ENCODE measurements at places on chromosomes 13 and 19. TPM values are rescaled to one million over a fixed set of nuclear protein-coding genes. Genes with fewer than 3 reads are reported as not detected.

Gene KASH5
- total RNA-seq: 0.52 TPM

DNA sequence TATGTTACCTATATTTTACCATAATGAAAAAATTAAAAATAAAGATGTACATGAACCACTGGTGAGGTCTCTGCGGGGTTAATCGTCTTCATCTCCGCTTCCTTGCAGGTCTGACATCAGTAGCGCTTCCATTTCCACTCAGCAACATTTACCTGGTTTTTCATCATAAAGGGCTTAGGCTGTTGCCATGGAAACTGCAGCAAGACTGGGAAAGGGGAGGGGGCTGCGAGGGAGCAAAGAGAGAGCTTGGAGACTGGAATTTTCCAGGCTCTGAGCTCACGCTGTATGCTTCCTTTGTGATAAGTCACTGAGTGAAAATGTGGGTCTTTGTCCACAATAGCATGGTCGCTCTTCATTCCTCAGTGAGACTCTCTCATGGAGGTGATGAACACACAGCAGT, 136.6 kb upstream of the USP29 start:
- DNase-seq: no peak

Gene VSIG10L
- total RNA-seq: 6.6 TPM

DNA sequence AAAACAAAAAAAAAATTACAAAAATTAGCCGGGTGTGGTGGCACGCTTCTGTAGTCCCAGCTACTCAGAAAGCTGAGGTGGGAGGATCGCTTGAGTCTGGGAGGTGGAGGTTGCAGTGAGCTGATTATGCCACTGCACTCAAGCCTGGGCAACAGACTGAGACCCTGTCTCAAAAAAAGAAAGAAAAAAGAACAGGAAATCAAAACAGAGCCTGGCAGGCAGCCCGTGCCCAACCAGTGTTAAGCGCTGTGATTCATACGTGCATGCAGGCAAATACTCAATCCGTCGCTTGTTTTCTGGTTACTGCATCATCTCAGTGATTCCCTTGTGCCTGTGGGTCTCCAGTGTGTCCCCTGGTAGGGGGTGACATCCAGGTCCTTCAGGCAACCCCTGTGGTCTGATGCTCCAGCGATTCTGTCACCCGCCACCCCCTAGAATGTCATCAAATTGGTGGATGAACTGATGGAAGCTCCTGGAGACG, 18.1 kb downstream of the DDX39A start:
- no peak for DNase-seq

Gene DGKH
- total RNA-seq: 7.3 TPM

GRCh38 chr19:33512580-33513137, 8.9 kb downstream of the PEPD start:
- no peak for DNase-seq

GRCh38 chr13:51581148-51581820, 3.0 kb upstream of the WDFY2 start:
- no peak for DNase-seq

DNA sequence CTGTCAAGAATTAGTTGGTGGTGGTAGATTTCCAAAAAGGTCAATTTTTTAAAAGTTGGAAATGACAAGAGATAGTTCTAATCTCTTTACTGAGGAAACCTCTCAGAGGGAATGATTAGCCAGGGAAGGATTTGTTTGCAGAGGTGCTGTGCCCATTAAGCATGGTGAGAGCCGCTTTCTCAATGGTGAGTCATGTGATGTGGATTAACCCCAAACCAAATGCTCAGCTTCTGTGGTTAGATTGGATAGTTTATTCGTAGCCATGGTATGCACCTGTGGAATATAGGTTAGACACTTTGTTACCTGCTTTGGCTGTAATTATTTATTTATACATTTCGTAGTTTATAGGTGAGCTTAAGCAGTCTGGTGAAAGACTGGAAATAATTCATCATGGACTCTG, 7.1 kb downstream of the HNRNPM start:
- DNase-seq: no peak

Gene PTGER1
- total RNA-seq: not detected

Gene ZNF540
- 8.7 TPM for total RNA-seq

DNA sequence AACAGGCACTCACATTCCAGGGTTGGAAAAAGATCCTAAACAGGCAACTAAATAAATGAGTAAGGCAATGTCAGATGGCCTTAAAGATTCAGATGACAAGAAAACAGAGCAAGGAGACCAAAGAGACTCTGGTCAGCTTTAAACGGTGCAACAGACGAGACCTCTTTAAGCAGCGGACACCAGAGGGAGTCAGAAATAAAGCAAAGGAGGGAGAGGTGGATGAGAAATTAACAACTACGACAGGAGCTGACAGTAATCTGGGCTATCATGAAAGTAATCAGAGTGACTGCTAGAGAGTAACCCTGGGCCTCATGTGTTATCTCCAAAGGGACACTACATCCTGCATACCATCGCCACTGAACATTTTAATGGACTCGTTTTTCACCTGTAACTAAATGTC, 1.1 kb downstream of the ZNF550 start:
- no peak for DNase-seq

- DNase-seq: no peak
Measured at GRCh38 chr19:44051650-44052402, at the start of gene ZNF223. TSS of gene ZNF223 (plus strand) at chr19:44052036. CDS start at chr19:44055177, 3,141 bp downstream.

DNA sequence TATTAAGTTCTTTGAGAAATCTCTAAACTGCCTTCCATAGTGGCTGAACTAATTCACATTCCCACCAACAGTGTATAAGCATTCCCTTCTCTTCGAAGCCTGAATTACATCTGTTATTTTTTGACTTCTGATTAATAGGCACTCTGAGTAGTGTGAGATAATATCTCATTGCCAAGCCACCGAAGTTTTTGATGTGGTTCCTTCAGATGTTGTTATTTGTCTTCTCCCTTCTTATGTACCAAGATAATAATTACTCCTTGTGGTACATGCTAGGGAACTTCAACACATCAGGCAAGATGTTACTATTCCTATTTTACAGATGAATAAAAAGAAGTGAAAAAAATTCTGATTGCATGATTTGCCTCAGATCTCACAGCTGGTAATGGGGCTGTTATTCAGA, 70.9 kb downstream of the KCTD12 start:
- no peak for DNase-seq

DNA sequence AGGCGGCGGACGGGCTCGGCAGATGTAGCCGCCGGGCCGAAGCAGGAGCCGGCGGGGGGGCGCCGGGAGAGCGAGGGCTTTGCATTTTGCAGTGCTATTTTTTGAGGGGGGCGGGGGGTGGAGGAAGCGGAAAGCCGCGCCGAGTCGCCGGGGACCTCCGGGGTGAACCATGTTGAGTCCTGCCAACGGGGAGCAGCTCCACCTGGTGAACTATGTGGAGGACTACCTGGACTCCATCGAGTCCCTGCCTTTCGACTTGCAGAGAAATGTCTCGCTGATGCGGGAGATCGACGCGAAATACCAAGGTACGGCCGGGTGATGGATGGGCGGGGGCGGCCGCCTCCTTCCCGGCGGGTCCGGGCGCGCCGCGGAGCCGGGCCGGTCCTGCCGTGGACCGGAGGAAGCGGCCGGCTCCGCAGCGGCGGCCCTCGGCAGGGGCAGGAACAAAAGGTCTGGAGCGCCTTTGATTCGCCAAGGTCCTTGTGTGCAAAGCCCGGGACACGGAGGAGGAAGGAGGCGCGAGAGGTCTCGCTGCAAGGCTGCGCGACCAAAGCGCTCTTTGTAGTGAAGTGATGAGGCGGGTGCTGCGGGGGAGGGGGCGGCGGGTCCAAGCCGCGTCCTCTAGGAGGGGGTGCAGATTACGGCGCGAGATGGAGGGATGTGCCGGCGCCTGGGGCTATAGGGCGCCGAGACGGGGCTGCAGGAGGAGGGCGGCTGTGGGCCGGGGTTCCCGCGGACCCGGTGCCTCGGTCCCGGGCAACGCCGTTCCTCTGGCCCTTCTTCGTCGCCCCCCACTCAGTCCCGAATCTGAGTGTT, 689 bp downstream of the ING1 start:
- DNase-seq: peak; percentile 91

DNA sequence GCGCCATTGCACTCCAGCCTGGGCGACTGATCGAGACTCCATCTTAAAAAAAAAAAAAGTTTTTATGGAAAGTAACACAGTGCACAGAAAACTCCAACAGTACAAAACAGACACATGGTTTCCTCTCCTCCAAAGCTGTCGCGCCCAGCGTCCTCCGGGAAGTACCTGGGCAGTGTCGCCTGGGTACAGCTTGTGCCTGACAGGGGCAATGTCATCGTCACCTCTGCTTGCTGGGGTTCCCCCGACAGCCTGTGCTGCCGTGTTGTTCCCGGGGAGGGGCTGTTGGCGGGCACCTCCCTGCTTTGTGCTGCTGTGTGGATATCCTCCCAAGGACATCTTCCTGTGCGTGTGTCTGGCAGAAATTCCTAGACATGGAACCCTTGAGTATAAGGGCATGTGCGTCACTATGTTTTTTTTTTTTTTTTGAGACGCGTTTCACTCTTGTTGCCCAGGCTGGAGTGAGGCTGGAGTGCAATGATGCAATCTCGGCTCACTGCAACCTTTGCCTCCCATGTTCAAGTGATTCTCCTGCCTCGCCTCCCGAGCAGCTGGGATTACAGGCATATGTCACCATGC, 2.4 kb upstream of the F2RL3 start:
- DNase-seq: no peak

Gene SLC15A1
- not detected for total RNA-seq

- peak; percentile 72 for DNase-seq
Measured at GRCh38 chr13:40667622-40667978, 1.2 kb upstream of the FOXO1 start.

Gene AMER2
- not detected for total RNA-seq

- peak; percentile 71 for DNase-seq
Measured at GRCh38 chr19:45668342-45668871, 386 bp downstream of the GIPR start.

DNA sequence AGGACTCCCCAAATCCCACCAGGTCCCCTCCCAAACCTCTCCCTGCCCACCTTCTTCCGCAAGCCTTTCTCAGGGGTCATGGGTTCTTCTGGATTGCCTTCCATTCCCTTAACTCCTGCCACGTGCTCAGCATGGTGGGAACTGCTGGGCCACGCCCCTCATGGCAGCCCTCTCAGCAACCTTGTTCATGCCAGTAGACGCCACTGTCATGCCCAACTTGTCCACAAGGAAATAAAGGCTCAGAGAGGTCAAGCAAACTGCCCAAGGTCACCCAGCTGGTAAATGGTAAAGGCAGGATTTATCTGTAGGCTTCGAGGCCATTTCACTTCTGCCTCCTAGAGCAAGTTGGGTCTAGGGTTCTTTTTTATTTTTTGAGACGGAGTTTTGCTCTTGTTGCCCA, 10.9 kb downstream of the PRAM1 start:
- DNase-seq: peak; percentile 51

Gene REEP6
- 1.3 TPM for total RNA-seq

- no peak for DNase-seq
Measured at GRCh38 chr19:9498183-9498902, at the start of gene ZNF560. TSS of gene ZNF560 (minus strand) at chr19:9498616. CDS start at chr19:9475313, 23,303 bp downstream.

Gene RNF225
- total RNA-seq: 0.97 TPM

- DNase-seq: peak; percentile 77
Measured at GRCh38 chr13:36981156-36981743, 17.9 kb downstream of the ALG5 start.

GRCh38 chr13:99224021-99224420, 23.4 kb downstream of the UBAC2 start:
- DNase-seq: peak; percentile 79

Gene S1PR2
- 65.1 TPM for total RNA-seq

GRCh38 chr19:52343548-52343947, 7.5 kb downstream of the ZNF610 start:
- DNase-seq: peak; percentile 90

GRCh38 chr19:39052846-39053245, 20.5 kb upstream of the FBXO27 start:
- DNase-seq: no peak

DNA sequence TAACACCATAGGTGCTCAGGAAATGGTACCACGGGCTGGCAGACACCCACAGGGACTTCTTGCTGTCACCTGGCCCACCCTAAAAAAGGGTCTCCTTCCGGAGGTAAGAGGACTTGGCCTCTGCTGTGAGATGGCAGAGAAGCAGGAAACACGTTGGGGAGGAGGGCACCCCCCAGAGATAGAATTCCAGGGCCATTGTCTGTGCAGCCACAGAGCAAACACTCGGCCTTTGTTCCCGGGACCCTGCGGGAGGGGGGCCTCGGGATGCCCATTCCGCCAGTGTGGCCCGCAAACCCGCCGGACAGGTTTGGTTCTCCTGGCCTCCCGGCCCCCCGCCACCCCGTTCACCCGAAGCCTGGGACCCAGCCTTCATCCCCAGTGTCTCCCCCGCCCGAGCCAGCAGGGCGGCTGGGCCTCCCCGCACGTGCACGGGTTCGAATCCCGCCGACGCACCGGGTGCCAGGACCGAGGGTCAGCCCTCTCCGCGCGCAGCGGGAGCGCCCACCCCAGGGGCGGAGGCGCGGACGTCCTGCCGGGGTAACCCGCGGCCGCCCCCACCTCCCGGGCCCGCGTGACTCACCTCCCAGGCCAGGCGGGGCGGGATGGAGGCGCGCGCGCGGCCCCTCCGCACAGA, 714 bp downstream of the PLPP2 start:
- DNase-seq: no peak

GRCh38 chr13:21823416-21823815, 152.5 kb downstream of the FGF9 start:
- DNase-seq: no peak

Gene PRR22
- total RNA-seq: 0.29 TPM

Gene ELANE
- total RNA-seq: not detected

- DNase-seq: no peak
Measured at GRCh38 chr19:1986357-1987162, 29.0 kb downstream of the BTBD2 start.

GRCh38 chr13:84831666-84832657, 949.7 kb upstream of the SLITRK1 start:
- no peak for DNase-seq

Gene SIGLEC6
- not detected for total RNA-seq

DNA sequence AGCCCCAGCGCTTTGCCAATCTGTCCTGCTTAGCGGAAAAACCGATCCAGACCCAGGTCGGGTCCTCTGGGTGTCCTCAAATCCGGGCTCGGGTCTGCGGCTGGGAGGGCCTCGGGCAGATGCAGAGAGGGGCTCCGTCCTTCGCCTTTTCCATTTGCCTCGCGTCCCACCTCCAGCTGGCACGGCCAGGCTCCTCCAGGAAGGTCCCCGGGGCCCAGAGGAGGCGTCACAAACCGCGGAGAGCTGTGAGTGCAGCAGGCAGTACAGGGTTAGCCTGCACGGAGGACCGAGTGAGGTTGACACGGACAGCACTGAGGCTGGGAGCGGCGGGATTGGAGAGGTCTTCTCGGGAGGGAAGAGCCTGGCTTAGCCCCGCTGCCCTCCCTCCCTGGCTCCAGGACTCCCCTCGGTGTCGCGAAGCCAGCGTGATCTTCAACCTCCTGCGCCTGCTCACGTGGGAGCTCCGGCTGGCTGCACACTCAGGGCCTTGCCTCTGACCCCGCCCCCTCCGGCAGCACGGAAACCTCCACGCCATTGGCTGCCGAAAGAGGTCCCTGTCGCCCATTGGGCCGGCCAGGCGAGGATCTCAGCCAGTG, 2.8 kb upstream of the IFNL2 start:
- DNase-seq: no peak

- DNase-seq: peak; percentile 86
Measured at GRCh38 chr19:49851456-49852259, 699 bp downstream of the PTOV1 start.

Data from Karpas-422 (cell line).